ENCODE measurements at places on chromosomes 3 and 15. TPM values are rescaled to one million over a fixed set of nuclear protein-coding genes. Genes with fewer than 3 reads are reported as not detected.

GRCh38 chr15:45704329-45705249 lies 69.8 kb downstream of the SQOR start:
- DNase-seq, result no peak

RASSF1 gene
- 30.0 TPM for total RNA-seq

NFKBIZ gene
- total RNA-seq, result 92.3 TPM

- no peak for DNase-seq
Measured at GRCh38 chr3:148962513-148962912, 28.8 kb upstream of the GYG1 start.

GRCh38 chr3:146019508-146019907 lies 141.5 kb downstream of the PLOD2 start:
- DNase-seq, result no peak

DNA sequence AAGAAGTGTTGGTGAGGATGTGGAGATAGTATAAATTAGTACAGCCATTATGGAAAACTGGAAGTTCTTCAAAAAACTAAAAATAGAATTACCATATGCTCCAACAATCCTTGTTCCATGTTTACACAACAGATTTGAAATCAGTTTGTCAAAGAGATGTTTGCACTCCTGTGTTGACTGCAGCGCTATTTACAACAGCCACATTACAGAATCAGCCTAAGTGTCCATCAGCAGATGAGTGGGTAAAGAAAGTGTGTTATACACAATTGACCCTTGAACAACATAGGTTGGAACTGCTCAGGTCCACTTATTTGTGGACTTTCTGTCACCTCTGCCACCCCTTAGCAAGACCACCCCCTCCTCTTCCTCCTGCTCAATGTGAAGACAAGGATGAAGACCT lies 34.7 kb downstream of the LMLN start:
- DNase-seq, result no peak

GRCh38 chr15:90839187-90840071 lies 29.0 kb upstream of the FURIN start:
- no peak for DNase-seq

DNA sequence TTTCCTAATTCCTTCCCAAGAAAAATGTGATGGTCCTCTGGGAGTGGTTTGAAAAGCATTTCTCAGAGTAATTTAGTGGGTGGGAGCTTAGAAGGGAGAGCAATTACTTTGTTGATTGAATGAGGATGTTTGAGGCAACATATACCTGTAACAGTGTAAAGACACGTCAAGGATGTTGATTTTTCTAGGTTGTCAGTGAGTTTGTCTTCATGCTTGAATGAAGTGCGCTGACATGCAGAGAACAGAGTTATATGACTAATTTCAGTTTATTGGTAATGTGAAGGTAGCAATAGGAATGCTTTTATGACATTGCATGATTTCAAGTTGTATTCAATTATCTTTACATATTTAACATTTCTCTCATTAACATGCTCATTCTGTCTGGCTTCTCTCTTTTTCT lies 286.9 kb downstream of the NFKBIZ start:
- DNase-seq, result no peak

- no peak for DNase-seq
Measured at GRCh38 chr3:43346978-43347749, 60.8 kb downstream of the SNRK start.

WDR72 gene
- 5.4 TPM for total RNA-seq

ELL3 gene
- total RNA-seq, result 4.9 TPM

GRCh38 chr3:18743761-18744160 lies 318.6 kb upstream of the SATB1 start:
- no peak for DNase-seq

GRCh38 chr15:85414495-85414894 lies 34.1 kb downstream of the AKAP13 start:
- no peak for DNase-seq

DNA sequence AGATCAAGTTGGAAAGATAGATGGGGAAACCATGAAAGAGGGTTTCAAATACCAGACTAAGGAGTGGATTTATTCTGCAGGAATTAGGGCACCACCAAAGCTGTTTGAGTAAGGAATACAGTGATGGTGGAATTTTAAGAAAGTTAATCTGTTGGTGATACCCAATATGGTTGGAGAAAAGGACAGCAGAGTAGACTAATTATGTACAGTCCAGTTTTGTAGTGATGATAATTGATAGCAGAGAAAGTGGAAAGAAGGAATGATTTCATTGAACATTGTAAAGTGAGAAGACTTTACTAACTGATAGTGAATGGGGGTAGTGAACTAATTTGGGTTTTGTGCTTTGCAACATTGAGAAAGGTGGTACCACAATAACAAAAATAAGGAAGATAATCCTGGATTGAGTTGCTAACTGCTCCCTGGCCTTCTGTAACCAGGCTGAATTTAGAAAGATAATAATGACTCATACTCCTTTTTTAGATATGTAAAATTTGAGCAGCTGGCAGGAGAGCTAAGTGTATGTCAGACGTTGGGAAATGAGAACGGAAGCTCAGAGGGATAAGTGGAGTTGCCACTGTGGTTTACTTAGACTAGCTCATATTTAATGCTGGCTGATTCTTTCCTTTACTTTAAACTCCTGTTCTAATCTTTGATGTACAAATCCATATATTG lies 16.9 kb downstream of the TCAIM start:
- peak; percentile 53 for DNase-seq

OXTR gene
- total RNA-seq, result not detected

PLA1A gene
- not detected for total RNA-seq

GRCh38 chr3:63240381-63240902 lies 37.7 kb upstream of the SYNPR start:
- no peak for DNase-seq

TGM5 gene
- total RNA-seq, result not detected

GRCh38 chr3:149605902-149606301 lies 51.9 kb downstream of the WWTR1 start:
- no peak for DNase-seq

IQCH gene
- 1.6 TPM for total RNA-seq

CFAP20DC gene
- total RNA-seq, result 0.33 TPM

GRCh38 chr3:66692042-66692765 lies 191.4 kb upstream of the LRIG1 start:
- no peak for DNase-seq

TJP1 gene
- total RNA-seq, result 68.7 TPM

CERS3 gene
- total RNA-seq, result not detected

PCLAF gene
- 1.8 TPM for total RNA-seq

AGBL1 gene
- not detected for total RNA-seq

GRCh38 chr3:107521469-107522059 lies 1.2 kb upstream of the BBX start:
- no peak for DNase-seq

ARPP21 gene
- total RNA-seq, result not detected

DNA sequence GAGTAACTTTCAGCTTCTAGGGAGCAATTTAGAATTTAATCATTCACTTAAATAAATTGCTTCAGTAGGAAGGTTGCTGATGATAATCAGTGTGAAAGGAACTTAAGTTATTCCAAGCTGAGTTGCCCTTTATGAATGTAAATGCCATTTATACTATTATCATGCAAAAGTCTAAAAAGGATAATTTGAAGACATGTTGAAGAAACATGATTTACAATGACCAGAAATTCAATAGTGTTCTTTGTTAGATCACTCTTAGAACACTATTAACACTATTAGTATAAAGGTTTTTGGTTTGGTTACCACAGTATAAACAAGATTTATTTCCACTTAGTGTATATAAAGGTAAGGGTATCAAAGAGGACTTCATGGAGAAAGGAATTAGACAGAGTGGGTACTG lies 1.6 kb downstream of the OR4F6 start:
- no peak for DNase-seq

DNA sequence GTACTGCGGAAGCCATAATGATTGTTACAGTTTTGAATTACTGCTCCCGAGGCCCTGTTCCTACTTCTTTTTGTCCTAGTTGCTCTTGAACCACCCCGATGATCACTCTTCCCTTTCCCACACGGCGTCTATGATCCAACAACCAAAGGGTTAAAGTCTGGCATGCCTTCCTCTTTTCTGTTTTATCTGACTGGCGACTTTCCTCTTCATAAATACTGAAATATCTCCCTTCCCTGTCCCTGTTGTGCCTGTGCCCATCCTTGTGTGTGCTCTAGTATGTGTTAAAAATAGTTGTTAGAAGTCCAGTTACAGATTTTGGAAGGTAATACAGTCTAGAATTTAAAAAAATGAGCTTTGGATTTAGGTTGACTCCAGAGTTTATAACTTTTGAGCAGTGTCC lies 83.6 kb downstream of the AKAP13 start:
- DNase-seq, result no peak

DNA sequence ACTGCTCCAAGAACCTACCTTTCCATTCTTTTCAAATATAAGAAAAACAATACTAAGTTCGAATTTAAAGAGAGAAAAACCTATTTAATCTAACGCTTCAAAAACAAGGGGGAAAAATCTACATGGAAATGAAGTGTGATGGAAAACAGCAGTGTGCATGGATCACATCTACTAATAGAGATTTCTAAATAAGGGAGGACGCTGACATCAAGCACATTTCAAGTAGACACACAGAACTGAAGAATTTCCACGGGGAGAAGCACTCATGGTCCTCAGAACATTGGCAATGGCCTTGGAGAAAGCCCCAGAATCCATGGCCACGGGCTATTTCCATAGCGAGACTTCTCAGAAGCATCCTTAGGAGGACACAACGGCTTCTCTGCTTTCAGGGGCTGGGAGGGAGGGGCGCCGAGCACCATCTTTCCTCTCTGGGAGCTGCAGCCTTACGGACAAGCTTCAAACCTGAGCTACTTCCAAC lies 1.0 kb downstream of the TASOR start:
- DNase-seq, result no peak

DNA sequence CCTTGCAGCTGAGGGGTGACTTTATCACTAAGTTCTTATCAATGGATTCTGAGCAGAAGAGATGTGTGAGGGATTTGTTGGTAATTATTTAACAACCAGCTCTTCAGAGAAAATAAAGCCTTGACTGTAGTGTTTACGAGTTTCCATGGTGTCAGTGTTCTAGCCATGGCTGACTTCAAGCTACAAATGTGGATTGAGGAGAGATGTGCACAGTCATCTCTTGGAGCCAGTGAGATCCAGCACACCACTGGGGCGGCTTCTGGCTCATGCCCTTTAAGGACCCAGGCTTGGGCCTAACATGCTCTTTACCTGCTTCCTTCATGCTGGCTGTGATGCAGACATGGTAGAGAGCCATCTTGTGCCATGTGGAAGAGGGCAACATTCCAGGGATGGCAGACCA lies 145.6 kb upstream of the MRPS22 start:
- no peak for DNase-seq

LNP1 gene
- 6.2 TPM for total RNA-seq

GRCh38 chr3:188946351-188947240 lies 225.2 kb upstream of the TPRG1 start:
- no peak for DNase-seq

GRCh38 chr3:43268636-43269035 lies 17.7 kb upstream of the SNRK start:
- no peak for DNase-seq

DNA sequence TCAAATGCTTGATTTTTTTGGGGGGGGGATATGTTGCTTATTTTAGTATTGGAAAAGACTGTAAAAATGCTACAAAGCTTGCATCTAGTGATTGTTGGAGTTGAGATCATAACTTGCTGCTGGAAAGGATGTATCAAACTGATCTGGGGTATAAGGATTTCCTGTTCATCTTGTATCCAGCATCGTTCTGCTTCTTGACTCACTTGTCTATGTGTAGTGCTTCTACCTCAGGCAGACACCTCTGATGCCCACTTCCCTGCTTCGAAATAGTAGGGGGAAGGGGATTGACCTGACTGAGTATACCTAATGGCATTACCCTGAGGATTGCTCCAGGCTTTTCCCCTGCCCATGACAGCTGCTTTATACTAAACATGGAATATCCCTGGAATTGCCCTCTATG lies 42.7 kb downstream of the STT3B start:
- no peak for DNase-seq

SERPINI1 gene
- 20.0 TPM for total RNA-seq

GRCh38 chr3:32305361-32305876 lies 66.9 kb downstream of the CMTM8 start:
- DNase-seq, result no peak

DNA sequence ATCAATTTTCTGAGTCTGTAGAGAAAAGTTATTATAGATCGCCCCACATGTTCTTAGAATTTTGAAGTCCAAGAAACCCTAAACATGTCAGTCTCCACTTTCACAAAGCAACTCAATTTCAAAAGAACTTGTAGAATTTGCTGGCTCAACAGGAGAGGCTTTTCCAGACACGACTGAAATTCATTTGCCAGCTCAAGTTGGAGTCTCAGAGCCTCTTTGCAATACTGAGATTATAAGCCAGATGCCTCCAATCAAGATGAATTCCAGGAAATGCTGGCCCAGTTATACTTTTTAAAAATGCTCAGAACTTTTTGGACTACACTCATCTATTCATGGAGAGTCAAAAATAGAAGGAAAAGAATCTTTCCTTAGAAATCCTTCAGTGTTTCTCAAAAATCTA lies 56.9 kb upstream of the NLGN1 start:
- no peak for DNase-seq

DNA sequence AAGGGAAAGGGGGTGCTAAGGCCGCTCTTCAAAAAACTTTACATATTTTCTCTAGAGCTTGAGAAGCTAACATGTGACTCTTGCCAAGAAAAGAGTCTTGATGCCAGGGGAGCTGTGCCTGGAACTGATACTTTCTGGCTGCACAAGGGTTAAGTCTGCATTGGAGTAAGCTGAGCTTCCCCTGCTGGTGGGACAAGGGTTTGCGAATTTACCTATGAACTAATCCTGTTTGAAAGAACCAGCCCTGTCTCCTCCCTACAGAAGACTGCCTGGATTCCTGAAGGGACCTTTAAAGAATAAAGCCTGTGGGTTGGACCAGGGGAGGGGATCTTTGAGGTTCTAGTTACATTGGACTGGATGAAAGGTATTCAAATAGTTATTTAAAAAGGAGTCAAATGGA lies 58.3 kb upstream of the EPHA3 start:
- no peak for DNase-seq

GRCh38 chr3:186413615-186414415 lies 51.8 kb upstream of the DGKG start:
- DNase-seq, result peak; percentile 90

CSPG4 gene
- total RNA-seq, result 13.8 TPM

HYAL2 gene
- 35.6 TPM for total RNA-seq

- no peak for DNase-seq
Measured at GRCh38 chr3:119395923-119396358, 67.5 kb downstream of the TMEM39A start.

DNA sequence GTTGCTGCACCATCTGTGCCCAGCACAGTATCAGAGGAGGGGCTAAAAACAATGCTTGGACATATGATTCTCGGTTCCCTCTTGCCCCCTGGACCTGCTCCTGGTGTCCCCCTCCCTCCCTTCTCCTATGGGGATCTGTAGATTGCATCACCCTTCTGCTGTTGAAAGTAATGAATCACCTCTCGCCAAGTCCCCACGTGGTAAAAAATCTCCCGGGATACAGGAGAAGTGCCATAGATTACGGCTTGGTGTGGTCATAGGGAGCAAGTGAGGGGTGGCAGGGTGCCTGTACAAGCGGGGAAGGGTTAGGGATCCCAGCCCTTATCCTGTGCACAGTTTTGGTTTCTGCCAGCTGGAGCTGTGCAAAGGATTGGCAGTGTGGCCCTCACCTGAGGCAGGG lies 37.7 kb downstream of the AMOTL2 start:
- no peak for DNase-seq

PRICKLE2 gene
- total RNA-seq, result 41.5 TPM

SPTSSB gene
- 3.4 TPM for total RNA-seq

Measured in body of pancreas (tissue), 4 donors.